Left kidney (tissue), 8 donors: ENCODE measurements at places on chromosomes 1 and 21.

- DNase-seq = no peak
These were observed 349.4 kb upstream of the NFIA start for GRCh38 chr1:60732977-60733401.

- DNase-seq = no peak
These were observed 4.5 kb upstream of the DDR2 start for GRCh38 chr1:162627662-162628296.

DNA sequence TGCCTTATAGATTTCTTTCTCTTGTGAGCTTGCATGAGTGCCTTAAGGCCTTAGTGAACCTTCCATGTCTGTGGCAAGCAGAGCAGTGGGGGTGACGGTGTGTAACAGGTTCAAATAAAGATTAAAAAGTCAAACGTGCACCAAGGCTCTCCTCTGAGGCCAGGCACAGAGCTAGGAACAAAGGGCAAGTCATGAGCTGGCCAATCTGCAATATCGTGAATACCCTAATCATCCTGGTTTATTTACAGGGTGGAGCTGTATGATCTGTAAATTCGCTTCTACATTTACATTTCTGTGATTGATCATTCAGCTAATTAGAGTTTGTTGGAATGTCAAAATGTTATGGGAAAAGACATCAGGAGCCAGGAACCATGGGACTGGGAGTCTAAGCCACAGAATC, 120.2 kb downstream of the CAPN8 start:
- DNase-seq = no peak

- DNase-seq = no peak
These were observed 23.2 kb downstream of the ARID4B start for GRCh38 chr1:235304549-235305451.

DNA sequence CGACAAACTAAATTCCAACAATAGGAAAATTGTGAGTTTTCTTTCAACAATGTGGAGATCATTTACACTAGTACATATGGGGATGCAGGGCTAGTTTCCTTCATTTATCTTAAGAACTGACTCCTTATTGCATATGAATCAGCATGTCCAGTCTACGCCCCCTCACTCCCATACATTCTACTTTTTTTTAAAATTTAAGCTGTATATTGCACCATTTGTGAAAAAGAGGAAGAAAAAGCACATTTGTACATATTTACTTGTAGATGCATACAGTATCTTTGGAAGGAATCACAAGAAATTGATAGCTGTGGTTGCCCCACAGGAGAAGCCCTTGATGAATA, 15.9 kb downstream of the VPS26C start:
- DNase-seq = no peak

- DNase-seq = no peak
These were observed 998.6 kb downstream of the TTLL7 start for GRCh38 chr1:83000286-83000685.
